NCI-H1092 treated with DMSO at 0.1 percent for 48 hours (cell line): ENCODE measurements at places on chromosomes 2 and 18.
A peak's percentile ranks its signal among the peaks of the same experiment; 100 is the strongest.

DNA sequence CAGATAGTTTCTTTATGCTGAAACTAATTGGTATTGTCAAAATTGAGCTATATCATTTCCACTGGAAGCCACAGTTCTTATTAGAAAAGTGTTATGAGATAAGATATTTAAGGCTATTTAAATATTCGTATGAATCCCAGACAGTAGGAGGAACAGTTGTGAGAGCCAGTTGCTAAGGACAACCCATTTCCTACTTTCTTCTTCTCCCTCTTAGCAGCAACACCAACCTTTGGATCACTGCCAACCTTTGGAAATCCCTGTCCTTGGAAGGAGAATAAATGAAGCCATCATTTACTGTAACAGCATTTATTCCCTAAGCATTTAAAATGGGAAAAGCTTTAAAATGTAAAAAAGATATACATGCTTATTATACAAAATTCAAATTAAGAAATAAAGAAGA is 85.8 kb downstream of the PLCL1 start:
- no peak for DNase-seq

GRCh38 chr2:168713325-168713724 is 89.1 kb upstream of the NOSTRIN start:
- no peak for DNase-seq

DNA sequence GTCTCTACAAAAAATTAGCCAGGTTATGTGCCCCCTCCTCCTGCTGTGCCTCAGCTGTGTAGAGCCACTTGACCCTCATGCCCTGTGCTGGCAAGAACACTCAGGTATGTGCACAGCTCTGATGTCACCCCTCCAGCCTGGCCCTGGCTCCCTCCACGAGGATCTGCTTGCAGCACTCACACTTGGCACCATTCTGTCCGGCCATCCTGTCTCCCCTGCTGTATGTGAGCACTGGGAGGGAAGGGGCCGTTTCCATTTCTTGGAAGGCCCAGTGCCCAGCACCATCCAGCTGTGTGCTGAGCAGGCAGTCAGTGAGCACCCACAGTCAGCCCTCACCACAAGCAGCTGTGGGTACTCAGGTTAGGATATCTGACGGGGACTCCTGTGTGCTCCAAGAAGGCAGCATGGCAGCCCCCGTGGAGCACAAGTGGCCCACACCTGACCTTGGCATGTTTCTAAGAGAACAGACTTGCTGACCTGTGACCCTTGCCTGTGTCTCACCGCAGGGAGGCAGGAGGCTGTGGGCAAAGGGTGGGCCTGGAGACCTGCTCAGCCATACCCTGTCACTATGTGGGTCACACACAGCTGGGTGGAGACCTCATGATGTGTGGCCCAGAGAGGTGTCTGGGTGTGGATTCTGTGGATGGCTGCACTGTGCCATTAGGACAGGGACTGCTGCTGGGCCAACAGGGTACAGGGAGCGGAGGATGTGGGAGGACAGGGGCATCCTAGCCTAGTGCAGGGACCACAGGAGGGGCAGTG is 31.5 kb downstream of the USP34 start:
- no peak for DNase-seq

- no peak for DNase-seq
Measured at GRCh38 chr2:222404151-222404905, 20.0 kb upstream of the SGPP2 start.

- DNase-seq, result peak; percentile 17
Measured at GRCh38 chr2:184611361-184612085, 13.2 kb downstream of the ZNF804A start.

GRCh38 chr18:31070206-31070605 is 27.7 kb upstream of the DSC3 start:
- no peak for DNase-seq

DNA sequence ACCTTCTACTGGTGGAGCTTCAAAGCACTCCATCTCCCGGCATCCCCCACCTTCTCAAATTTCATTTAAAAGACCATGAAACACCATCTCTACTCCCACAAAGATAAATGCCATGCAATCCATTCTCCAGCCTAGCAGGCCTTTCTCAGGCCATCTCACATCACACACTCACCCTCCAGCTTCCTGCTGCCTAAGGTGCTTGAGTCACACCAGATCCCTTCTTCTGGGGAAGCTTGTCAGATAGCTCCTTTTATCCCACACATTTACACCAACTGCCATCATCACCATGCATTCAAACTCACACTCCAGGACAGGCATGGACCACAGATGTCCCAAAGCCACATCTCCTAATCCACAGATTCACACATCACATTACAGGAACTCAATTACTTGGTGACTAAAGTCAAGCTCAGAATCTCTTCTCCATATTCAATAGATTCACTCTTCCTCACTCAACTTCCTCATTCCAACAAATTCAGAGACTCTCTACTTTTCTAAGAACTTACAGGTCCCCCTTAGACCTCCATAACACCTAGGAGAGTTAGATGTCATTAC is 292.5 kb downstream of the TNS1 start:
- DNase-seq, result no peak

DNA sequence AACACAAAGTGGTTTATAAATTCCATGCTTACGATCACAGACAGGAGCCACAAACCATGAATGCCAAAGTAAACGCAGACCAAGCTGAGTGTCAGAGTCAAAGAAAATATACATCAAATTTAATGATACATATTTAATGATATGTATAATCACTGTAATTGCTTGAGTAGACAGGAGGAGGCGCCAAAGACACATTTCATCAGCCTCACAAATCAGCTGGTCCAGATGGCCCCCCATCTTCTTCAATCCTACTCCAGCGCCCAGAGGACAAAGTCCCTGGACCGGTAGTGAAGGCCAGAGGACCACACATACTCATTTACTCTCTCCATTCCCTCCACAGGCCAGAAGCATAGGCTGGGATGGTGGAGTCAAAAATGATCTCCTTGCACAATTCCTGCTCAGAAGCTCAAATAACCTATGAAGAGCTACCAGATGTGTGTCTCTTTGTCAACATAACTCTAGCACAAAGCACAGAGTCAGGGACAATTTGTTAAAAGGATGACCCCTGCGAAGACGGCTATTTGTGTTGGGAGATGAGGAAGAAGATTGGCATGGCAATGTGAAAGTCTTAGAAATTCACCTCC is 149.3 kb upstream of the PGAP1 start:
- no peak for DNase-seq

DNA sequence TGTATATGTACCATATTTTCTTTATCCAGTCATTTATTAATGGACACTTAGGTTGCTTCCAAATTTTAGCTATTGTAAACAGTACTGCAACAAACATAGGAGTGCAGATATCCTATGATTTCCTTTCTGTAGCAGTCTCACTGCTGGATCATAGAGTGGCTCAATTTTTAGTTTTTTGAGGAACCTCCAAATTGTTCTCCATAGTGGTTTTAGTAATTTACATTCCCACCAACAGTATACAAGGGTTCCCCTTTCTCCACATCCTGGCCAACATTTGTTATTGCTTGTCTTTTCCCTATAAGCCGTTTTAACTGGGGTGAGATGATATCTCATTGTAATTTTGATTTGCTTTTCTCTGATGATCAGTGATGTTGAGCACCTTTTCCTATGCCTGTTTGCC is 114.3 kb downstream of the TMEM17 start:
- DNase-seq, result no peak

GRCh38 chr2:54809819-54810218 is 86.4 kb downstream of the EML6 start:
- DNase-seq, result no peak
